ENCODE measurements at places on chromosomes 12 and 14.

DNA sequence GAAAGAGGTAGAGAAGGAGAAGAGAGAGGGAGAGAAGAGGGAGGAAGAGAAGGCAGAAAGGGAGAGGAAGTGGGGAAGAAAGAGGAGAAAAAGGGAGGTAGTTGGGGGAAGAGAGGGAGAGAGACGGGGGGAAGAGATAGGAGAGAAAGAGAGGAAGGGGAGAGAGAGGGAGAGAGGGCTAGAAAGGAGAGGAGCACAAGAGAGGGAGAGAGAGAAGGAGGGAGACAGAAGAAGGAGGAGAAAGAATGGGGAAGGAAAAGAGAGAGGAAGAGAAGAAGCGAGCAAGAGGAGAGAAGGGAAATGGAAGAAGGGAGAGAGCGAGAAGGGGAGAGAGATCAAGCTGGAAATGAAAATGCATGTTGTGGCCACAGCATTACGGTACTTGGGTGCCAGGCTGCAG, 1368.4 kb upstream of the TMEM132C start:
- DNase-seq: no peak

DNA sequence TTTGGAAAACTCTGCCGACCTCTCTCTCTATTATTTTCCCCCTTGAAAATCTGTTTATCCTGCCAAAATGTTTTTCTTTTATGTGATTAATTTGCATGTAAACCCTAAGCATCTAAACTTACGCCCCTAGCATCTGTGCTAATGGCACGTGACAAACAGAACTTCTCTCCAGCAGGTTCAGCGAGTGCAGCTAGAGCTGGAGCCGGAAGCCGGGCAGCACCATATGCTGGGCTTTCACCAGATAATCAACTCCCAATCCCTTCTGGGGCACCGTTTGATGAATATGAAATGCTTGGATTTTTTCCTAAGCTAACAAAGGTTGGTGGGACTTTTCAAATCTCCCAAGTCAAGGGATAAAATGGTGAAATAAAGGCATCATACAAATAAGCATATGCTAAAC, 667.5 kb upstream of the TMEM132C start:
- DNase-seq: no peak

- DNase-seq: no peak
Observed at GRCh38 chr12:43973993-43974392, 138.1 kb downstream of the TMEM117 start.

DNA sequence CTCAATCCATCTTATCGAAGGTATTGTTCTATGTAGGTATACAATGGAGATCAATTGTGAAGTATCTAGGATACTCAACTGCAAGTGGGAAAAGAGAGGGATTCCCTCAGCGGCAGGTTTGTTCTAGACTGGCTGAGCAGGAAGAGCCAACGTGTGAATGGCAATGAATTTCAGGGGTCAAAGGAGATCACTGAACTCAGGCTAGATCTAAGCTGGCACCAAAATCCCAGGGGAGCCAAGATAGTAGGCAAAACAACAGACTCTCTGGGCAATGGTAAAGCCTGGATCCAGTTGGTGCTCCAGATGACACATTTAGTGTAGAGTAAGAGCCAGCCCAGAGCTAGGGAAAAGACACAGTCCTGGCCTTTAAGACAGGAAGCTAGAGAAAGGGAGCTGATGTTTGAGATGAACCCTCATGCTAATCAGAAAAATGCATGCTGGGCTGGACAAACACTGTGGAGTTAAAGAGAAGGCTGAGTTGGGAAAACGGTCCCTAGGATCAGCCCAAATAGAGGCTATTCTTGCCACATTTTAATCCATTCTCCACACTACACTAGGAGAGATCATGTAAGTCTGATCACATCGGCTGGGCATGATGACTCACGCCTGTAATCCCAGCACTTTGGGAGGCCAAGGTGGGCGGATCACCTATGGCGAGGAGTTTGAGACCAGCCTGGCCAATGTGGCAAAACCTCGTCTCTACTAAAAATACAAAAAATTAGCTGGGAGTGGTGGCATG, 45.6 kb downstream of the EFCAB11 start:
- DNase-seq: no peak

GRCh38 chr14:24013654-24014514, 25.2 kb downstream of the DHRS4L2 start:
- peak; percentile 87 for DNase-seq

GRCh38 chr14:64720131-64720576, 15.9 kb downstream of the PLEKHG3 start:
- DNase-seq: no peak

DNA sequence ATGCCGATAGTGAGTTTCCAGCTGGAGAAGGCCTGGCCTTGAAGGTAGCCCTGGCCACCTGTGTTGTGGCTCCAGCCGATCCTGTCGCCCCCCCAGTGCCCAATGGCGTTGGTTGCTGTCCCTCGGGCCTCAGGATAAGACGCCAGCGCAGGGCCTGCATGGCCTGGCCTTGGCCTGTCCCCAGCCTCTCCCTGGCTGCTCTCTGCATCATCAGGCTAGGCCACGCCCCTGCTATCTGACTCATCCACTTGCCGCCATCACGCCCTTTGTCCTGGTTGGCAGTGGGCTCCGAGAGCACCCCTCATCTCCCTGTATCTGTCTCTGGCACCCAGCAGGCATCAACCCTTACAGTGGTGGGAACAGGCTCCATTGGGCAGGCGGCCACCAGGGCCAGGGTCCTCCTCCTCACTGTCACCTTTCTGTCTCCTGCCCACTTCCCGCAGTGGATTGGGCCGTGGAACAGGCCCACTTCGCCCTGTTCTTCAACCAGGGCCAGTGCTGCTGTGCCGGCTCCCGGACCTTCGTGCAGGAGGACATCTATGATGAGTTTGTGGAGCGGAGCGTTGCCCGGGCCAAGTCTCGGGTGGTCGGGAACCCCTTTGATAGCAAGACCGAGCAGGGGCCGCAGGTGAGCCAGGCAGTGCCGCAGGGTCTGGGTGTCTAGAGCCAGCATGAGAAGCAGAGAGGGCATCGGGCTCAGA, 25.6 kb downstream of the ALDH2 start:
- peak; percentile 40 for DNase-seq

- DNase-seq: no peak
Observed at GRCh38 chr12:6688543-6688998, 604 bp downstream of the ZNF384 start.

- DNase-seq: peak; percentile 31
Observed at GRCh38 chr12:122420471-122421162, 1.9 kb downstream of the CLIP1 start.

GRCh38 chr12:117042171-117042842, 56.9 kb downstream of the TESC start:
- DNase-seq: peak; percentile 97

GRCh38 chr14:101960225-101960624, 4.1 kb upstream of the DYNC1H1 start:
- DNase-seq: no peak

- DNase-seq: no peak
Observed at GRCh38 chr14:61329478-61330051, 8.2 kb downstream of the PRKCH start.

GRCh38 chr12:12990700-12991468, 9.2 kb downstream of the HEBP1 start:
- DNase-seq: no peak

- no peak for DNase-seq
Observed at GRCh38 chr12:25959071-25959961, 834 bp downstream of the RASSF8 start.

DNA sequence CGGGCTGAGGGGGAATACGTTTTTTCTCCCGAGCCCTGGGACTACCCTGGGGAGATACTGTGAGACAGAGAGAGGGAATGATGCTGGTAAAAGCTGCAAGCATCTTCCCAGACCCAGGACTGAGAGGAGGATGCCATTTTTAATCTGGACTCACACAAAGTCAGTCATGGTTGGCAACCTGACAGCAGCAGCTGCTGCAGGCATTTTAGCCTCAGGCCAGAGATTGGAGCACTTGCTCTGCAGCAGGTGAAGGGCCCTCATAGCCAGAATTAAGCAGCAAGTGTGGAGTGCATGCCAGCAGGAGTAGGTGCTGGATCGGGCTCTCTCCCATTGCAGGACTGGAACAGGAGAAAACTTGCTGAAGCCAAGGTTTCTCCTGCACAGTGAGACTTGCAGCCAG, 361.1 kb upstream of the CLEC14A start:
- DNase-seq: no peak

GRCh38 chr12:128790653-128791373, 32.9 kb downstream of the SLC15A4 start:
- no peak for DNase-seq

DNA sequence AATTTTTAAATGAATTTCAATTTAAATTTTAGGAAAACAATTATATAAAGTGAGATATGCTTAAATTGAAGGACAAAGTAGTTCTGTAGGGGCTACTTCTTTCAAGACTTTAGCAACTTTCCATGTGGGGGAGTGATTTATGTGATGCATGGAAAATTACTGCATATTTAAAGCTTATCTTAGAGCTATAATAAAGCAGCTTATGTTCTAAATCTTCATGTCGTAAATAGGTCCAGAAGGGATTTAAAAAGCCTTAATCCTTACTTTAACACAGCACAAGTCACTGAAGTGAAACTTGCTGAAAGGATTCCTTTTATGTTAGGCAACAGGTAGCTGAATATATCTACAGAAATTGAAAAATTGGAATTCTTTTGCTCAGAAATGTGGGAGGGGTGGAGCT, 340.4 kb downstream of the NAV3 start:
- DNase-seq: no peak

DNA sequence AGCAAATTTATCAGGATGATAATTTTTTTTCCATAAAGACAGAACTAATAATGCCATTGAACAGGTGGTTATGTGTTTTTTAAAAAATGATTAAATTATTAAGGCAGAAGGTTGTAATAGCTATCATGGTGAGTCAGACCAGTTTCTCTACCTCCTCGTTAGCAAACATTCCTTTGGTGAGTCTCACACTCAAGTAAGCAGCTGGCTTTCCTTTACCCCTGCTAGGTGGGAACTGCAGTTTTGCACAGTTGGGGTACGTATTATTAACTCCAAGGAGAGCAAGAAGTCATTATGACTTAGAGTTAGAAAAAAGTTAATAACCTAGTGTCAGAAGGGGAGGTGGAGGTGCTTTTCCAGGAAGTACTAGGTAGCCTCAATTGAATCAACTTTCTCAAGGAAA, 165.3 kb downstream of the SNAPC1 start:
- DNase-seq: no peak

DNA sequence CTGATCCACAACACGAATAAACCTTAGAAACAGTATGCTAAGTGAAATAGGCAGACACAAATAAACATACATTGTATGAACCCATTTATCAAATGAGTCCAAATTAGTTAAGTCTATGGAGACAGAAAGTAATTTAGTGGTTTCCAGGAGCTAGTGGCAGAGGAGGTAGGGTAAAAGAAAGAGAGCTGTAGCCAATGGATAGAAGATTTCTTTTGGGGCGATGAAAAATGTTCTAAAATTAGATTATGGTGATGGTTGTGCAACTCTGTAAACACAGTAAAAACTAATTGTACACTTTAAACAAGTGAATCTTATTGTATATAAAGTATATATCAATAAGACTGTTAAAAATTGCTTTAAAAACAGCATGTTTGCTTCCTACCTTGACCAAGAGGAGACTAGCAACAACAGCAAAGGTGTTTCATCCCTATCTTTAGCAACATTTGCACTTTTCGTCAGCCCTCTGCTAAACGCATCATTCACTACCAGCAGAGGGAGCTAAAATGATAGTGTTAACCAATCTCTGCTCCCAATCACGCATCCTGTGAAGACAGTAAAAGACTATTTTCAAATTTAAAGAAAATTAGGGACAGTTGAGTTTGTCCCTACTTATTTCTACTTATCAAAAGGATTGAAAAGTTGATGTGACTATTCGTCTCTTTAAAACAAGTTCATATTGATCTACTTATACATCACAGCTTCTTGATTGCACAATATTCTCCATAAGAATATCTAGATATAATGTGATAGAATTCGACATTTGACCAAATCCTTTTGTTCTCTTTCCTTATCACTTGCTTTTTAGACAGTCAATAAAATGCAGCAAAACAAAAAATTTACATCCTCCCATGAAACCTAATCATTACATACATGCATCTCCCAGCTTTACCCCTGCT, 24.0 kb upstream of the LGR5 start:
- peak; percentile 45 for DNase-seq

DNA sequence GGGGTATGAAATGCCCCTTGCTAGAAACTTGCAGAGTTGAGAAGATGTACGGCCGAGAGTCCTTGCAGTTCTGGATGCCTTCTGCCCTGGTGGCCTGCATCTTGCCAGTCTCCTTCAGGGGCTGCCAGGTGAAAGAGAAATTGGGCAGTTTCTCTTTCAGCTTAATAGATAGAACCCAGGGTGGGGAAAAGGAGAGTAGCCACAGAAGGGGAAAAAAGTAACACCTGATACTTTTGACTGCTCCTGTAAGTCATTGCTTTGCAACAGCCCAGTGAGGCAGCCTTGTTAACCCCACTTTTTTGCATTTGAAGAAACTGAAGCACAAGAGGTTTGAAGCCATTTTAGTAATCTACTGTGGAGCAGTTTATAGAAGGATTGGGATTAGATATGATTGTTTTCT, 27.6 kb downstream of the TDP1 start:
- DNase-seq: no peak

- DNase-seq: no peak
Observed at GRCh38 chr14:69666112-69666511, 54.7 kb downstream of the SUSD6 start.

DNA sequence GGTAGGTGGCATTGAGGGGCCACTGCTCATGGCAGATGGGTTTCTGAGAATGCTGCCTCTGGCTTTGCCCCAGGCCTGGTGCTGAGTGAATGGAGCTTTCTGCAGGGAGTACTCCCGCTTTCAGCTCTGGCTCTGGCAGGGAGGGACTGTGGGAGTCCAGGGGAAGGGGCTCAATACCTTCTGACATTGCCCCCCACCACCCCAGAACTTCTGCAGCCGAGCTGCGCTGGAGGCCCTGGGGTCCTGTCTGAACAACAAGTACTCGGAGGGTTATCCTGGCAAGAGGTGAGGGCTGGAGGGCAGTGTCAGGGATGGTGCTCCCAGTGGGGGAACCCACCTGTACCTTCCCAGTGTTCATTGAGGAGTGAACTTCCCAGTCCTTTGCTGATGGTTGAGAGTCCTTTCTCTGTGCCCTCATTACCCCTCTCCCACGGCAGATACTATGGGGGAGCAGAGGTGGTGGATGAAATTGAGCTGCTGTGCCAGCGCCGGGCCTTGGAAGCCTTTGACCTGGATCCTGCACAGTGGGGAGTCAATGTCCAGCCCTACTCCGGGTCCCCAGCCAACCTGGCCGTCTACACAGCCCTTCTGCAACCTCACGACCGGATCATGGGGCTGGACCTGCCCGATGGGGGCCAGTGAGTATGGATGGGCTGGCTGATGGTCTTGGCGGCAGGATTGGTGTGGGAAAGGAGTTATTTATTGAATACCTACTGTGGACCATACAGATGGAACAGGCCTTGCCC, 1.9 kb downstream of the SHMT2 start:
- no peak for DNase-seq

GRCh38 chr12:80702889-80703805, 4.3 kb upstream of the MYF6 start:
- DNase-seq: no peak

- DNase-seq: no peak
Observed at GRCh38 chr12:93107514-93108312, 178.6 kb upstream of the EEA1 start.

All from hematopoietic multipotent progenitor cell treated with erythropoietin and hydrocortisone succinate and interleukin-3 and kit ligand, for 17 days (in vitro differentiated cells).